ENCODE measurements at places on chromosomes 12 and 14.

DNA sequence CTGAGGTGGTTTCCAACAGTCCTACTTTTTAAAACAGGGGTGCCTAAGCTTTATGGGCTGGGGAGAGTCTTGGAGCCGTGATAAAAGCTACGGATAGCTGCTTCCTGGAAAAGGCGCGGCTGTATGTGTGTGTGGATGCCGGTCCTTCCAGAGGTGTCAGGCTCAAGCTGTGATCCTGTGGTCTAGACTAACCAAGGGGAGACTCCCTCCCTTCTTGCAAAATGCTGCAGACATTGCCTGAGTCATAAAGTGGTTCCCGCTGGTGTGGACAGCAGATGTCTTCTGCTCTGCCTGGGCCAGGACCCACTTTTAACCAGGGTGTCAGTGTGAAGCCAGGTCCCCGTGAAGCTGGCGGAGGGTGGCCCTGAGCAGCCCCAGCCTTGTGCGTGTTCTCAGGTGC is 37.8 kb downstream of the CCDC92 start:
- DNase-seq = no peak

DNA sequence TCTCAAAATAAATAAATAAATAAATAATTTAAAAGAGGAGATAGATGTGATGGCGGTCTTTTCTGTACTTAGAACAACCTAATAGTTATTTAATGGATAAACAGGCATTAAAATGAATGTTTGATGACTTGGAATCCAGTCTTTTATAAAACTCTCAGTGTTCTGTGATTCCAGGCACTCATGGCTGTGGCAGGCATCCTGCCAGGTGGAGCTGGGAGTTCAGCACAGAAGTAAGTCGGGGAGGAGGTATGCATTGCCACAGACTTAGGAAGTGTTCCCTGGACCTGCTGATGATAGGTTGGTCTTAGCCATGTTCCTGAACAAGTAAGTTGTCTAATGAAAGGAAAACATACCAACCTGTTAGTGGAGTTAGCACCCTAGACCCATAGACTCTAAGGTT is 126.3 kb downstream of the CACNA1C start:
- no peak for DNase-seq

- no peak for DNase-seq
Observed at GRCh38 chr14:75980856-75981255, 939 bp downstream of the TGFB3 start.

- DNase-seq = no peak
Observed at GRCh38 chr12:112261559-112261958, 120.7 kb downstream of the HECTD4 start.

DNA sequence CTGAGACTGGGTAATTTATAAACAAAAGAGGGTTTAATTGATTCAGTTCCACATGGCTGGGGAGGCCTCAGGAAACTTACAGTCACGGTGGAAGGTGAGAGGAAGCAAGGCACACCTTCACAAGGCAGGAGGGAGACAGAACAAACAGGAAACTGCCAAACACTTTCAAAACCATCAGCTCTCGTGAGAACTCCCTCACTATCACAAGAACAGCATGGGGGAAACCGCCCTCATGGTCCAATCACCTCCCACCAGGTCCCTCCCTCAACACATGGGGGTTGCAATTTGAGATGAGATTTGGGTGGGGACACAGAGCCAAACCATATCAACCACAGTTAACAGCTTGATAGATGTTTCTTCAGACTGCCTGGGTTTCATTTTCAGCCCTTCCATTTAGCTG is 6.2 kb upstream of the GNPNAT1 start:
- DNase-seq = no peak

- no peak for DNase-seq
Observed at GRCh38 chr12:63083046-63083445, 68.0 kb downstream of the AVPR1A start.

Measured in AML-193 (cell line).